ENCODE measurements at places on chromosomes 6 and 20.

DNA sequence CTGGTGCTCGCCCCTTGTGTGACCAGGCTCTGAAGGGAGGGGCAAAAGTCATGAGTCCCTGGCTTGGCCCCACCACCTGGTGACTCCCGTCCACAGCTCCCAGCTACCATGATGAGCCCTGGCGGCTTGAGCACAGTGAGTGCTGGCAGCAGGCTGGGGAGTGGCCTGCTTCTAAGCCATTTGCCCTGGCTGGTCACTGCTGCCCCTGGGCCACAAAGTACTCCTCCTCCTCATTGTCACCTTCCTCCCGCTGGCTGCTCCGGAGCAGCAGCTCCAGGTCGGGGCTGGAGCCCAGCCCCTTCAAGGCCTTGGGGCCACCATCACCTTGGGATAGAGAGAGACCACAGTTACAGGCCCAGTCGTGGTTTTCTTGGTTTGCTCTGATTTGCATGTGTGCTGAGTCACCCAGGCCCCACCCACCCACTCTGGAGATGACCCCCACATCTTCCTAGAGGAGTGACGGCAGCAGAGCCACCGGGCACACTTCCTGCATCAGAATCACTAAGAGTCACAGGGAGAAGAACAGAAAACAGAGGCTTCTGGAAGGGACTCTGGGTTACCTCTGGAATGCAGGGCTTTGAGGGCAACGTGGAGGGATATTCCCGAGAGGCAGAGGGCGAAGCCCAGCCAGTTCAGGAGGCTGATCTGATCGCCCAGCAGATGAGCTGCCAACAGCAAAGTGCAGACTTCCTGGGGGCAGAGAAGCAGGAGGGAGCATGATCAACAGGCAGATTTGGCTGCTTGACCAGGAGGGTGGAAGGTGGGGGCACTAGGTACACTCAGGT is 42.1 kb upstream of the CDH22 start:
- no peak for DNase-seq

GRCh38 chr6:140663772-140664171 is 1289.3 kb upstream of the CITED2 start:
- DNase-seq: no peak

DNA sequence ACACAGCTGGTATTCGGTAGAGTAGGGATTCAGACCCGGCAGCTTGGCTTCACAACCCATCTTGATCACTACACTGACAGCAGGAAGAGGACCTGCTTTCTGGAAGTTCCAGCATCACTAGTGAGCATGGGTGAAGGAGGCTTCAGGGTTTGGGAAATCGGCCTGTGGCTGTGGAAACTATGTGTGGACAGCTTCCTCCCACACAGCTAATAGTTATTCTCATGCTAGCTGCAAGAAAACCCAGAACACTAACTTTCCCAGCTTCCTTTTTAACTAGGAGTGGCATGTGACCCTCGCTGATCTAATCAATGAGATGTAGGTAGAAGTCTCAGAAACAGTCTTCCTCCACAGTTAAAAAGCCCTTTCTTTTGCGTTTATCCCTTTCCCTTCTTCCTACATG is 36.3 kb upstream of the SIRPA start:
- no peak for DNase-seq

DNA sequence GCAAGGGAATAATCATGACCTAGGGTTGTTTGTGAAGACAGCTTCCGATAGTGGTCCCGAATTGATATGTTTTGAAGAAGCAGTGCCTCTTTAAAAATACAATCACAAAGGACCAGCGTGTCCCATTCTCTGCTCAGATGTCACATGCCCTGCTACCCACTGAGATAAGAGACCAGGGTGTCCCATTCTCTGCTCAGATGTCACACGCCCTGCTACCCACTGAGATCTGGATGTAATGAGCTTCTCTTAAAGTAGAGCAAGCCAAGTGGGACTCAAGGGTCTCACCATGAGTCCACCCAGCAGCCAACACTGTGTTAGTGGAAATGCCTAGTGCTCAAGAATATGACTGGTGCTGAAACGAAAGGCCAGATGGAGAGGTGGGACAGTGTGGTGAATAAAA is 22.2 kb downstream of the RIN2 start:
- DNase-seq: no peak

DNA sequence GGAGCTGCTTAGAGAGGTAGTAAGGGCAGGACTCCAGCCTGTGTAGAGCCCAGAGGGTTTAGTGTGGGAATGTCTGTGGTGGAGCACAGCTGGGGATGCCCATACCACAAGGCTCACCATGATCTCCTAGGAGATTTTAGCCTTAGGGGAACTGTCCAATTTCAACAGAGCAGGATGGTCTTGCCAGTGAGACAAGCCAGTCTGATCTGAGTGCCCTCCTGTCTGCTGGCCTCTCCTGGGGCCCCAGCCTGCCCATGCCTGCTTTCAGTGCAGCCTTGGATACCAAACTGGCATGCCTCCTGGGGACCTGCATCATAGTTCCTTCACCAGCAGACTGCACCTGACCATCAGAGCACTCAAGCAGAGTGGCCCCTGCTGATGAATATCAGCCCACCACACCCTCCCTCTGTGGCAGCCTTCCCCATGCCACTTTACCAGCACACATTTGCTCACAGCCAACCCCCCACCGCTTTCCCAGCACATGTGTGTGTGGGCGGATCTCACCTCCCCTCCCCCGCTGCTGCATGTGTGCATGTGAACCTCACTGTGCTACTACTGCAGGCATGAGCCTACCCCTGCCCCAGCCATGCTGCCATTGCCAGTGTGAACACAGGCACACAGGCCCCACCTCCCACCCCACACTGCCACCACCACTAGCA is 7.9 kb upstream of the TREM1 start:
- DNase-seq: no peak

DNA sequence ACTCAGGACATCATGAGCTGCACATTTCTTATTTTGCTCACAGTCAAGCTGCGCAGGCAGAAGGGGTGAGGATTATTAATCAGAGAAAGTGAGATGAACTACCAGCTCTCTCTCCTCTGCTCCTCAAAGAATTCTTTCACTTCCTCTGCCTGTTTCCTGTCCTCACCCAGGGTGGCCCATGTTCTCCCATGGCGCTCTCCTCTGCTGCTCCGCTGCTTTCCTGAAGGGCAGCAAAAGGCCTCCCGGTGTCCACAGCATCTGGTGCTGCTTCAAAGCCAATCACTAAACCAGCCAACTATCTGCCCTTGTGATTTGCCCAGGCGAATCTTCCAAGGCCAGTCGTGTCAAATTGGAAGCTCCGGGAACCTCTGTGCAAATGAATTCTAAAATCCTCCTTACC is 324.2 kb downstream of the TPBG start:
- no peak for DNase-seq

GRCh38 chr6:38134704-38135088 is 315.2 kb downstream of the ZFAND3 start:
- no peak for DNase-seq

- no peak for DNase-seq
Observed at GRCh38 chr6:127148511-127148910, 30.0 kb downstream of the RSPO3 start.

- no peak for DNase-seq
Observed at GRCh38 chr6:107344981-107345380, 114.4 kb downstream of the PDSS2 start.

DNA sequence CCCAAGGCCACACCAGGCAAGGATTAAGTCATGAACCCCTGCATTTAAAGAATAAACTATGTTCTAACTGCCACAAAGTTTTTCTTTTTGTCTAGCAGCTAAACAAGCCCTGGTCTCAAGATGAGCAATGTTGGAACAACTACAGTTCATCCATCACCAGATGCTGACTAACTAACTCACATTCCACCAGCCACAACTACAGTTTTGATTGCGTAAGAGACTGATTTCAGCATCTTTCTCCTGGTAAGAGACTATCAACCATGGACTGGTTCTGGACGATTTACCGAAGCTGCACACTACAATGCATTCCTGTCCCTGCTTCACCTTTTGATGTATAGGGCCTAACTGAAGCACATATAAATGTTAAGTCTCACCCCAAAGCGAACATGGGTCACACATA is 43.0 kb downstream of the F13A1 start:
- DNase-seq: no peak

GRCh38 chr20:57429580-57430200 is 38.5 kb downstream of the RBM38 start:
- no peak for DNase-seq

DNA sequence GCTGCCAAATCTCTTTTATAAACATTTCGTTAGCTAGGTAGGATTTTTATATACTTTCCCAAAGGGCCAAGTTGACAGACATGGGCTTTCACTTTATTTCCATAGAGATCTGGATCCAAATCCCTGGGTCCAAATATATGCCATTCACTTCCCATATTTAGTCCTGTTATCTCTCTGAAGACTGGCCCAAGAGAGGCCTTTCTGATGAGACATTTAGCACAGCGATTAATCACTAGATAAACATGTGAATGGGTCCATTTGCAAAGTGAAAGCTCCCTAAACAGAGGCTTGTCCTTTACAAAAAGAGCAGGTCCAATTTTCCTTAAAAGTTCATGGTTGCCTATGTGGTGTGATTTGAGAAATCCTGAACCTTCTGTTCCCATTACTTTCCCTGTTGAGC is 132.6 kb downstream of the TRMT11 start:
- DNase-seq: no peak

DNA sequence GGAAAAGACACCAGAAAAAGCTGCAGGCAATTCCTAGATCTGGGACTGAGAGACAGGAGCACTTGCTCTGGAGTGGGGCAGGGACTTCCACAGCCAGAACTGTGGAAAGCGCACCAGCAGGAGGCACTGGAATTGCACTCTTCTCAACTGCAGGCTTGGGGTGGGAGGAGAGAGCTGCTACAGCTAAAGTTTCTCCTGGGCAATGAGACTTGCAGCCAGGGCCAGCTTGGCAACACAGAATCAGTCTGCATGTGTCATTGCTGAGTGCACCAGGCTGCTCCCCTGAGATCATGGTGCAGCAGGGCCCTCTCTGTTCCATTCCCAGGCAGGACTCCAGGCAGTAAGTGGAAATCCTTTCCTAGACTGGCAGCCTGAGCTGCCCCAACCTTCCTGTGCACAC is 145.8 kb downstream of the INSM1 start:
- no peak for DNase-seq

DNA sequence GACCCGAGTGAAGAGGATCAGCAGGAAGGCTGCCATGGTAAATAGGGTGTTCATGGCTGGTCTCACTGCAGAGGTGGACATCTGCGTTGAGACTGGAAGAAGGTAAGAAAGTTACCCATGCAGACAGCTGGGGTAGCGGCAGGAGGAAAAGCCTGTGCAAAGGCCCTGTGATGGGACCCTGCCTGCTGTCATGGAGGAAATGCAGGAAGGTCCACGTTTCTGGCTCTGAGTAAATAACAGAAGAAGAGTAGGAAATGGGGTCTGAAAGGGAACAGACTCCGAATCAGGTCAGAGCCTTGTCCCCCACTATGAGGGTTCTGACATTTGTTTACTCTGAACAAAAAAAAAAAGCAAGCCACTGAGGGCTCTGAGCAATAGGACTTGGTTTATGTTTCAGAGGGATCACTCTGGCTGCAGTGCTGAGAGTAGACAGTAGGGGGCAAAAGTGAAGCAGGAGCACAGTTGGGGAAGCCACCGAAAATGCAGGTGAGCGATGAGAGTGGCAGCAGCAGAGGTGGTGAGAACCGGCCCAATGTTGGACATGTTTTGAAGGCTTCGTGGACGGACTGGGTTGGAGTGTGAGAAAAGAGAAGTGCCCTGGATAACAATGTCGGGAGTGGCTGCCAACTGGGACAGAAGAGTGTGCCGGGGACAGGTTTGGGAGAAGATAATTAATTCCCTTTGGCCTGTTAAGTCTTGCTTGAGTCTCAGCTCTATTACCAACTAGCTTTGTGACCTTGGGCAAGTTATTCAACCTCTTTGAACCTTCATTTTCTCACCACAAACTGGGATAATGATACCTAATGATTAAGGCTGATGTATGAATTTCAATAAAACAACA is 57.9 kb upstream of the MAP7 start:
- peak; percentile 39 for DNase-seq

GRCh38 chr20:380763-381580 is 412 bp downstream of the TRIB3 start:
- DNase-seq: peak; percentile 47

- no peak for DNase-seq
Observed at GRCh38 chr6:42339991-42340401, 111.7 kb downstream of the TRERF1 start.

DNA sequence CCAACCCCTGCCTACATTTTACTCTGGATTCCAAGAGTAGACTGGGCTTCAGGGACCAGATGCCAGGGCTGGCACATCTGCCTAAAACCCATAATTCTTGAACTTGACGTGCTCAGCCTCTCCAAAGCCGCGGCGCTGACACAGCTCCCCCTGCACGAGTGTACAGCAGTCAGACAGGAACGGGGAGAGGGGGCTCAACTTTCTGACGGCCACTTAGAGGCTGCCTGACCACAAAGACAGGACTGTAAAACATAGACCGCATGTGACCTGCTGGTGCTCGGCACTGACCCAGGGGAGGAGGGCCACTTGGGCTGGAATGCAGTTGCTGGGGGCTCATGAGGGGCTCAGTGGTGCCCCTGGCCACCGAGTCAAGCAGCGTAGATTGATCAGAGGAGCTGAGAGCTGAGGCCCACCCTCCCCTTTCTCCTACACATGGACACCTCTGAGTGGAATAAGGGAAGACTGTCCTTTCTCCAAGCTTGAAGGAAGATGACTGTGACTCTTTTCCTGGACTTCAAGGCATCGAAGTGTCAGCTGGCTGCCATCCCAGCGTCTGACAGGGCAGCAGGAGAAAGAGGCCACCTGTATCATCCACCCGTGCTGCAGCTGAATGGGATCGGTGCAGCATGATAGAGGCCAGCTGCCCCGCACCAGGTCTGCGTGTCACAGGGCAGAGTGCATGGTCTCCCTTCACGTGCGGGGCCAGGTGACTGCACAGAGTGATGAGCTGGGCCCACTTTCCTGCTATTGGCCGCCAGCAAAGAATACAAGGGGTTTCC is 171.3 kb upstream of the AGPAT4 start:
- DNase-seq: no peak

DNA sequence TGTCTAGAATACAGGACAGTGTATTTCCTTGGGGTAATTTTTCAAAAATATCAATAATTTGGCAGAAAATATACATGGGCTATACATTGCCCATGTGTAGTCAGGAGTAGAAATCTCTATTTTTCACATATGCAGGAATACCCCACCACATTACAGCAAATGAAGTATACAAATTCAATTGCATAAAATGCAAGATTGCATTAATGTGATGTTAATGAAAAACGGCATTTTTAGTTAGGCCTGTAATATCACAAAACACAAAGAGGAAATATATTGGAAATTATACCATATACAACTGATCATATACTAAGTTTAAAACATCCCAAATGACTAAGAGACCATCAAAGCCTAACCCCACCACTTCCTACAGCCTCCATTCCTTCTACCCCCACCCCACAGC is 154.9 kb downstream of the SYNE1 start:
- no peak for DNase-seq

GRCh38 chr6:56297022-56297989 is 49.9 kb upstream of the COL21A1 start:
- DNase-seq: no peak

- no peak for DNase-seq
Observed at GRCh38 chr20:36628076-36628475, 17.9 kb downstream of the SLA2 start.

Data from stimulated activated CD4-positive, alpha-beta T cell treated with anti-CD3 and anti-CD28 coated beads, Interleukin-1b, Interleukin-23, amount 100 ng/mL, for 1 hour (primary cell).